ENCODE measurements at places on chromosomes 6 and 20.

DNA sequence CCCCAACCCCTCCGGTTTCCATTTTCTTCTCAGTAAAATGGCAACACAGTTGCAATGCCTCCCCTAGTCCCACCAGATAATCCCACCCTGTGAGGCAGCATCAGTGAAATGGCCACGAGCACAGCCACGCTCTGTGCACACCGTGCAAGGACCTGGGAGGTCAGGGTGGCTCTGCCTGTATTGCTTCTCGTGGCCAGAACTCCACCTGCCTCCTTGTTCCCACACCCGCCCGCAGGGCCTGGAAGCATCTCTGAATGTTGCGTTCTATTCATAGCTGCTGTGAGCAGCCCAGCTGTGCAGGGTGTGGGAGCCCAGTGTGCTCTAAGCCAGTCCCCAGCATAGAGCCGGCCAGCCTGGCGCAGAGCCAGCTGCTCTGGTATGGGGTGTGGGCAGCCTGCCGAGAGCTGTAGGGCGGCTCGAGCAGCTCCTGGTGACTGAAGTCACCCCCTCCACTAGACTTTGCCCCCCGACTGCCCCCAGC is 161.1 kb downstream of the DLL1 start:
- DNase-seq: no peak

DNA sequence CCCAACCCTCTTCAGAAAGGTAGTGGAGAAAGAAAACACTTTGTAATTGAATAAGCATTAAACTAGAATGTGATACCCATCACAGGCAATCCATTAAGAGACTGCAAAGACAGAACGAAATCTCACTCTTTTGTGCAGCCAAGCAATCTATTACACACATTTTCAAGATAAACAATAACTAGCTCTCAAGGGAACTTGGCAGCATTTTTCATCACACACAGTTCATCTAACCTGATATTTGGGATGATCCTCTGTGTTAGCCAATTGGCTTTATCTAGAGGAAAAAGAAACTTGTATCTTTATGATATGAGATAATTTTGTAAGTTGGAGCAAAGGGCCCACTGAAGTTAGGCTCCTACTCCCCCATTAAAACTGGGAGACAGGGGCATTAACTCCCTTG is 1.5 kb upstream of the GZF1 start:
- no peak for DNase-seq

DNA sequence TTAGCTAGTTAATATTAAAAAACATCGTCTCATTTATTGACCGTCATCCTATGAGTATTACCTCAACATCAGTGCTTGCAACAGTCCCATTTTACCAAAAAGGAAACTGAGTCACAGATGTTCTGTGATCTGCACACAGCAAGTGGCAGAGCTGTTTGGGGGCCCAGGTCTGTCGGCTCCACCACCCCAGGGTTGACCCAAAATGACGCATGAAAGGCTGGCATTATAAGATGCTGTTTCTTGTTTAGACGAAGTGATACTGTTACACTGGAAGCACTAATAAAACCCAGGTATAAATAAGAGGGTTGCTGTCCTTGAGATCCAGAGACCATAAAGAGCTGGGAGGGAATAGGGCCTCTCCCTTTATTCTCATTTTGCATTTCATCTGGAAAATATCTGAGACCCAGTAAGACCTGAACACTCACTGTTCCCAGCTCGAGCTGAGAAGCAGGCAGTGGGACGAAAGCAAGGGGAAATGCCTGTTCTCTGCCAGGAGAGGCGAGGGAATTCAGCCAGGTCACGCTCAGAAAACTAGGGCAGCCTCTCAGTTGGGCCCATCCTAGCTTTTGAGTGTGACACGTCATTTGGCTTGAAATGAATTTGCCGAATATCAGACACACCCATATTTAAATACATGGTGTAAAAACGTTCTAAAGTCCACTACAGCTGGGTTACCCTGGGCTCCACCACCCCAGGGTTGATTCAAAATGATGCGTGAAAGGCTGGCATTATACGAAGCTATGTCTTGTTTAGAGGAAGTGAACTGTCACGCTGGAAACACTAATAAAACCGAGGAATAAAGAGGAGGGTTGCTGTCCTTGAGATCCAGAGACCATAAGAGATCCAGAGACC is 1.4 kb upstream of the MICAL1 start:
- DNase-seq: no peak

- DNase-seq: no peak
Observed at GRCh38 chr6:5172041-5172653, 87.0 kb downstream of the PPP1R3G start.

DNA sequence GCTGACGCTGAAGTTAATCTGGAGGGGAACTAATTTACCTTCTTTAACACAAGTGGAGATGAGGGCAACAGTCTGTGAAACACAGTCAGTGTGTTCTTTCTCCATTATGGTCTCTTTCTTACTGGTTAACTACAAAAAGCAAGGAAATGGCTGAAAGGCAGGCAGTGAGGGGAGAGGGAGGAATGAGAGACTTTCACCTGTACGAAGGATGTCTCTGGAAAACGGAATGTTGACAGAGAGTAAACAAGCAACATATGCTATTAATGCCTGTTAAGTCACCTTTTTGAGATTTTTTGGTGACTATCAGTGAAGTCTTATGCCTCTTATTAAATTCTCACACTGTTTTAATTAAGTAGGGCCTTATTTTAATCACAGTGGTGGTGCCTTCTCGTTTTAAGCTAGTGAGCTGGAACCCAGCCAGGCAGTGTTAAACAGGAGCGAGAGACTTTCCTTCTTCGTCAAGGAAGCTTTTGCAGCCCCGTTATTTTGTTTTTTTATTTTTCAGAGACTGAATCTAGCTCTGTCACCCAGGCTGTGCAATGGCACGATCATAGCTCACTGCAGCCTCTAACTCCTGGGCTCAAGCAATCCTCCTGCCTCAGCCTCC is 165.6 kb downstream of the ATXN1 start:
- DNase-seq: no peak

- DNase-seq: no peak
Observed at GRCh38 chr6:117008618-117009017, 131.6 kb downstream of the RFX6 start.

Data from stimulated activated CD8-positive, alpha-beta memory T cell treated with anti-CD3 and anti-CD28 coated beads, Interleukin-4, amount 100 ng/mL, for 24 hours (primary cell).